Peyer's patch (tissue), 4 donors: ENCODE measurements at places on chromosomes 5 and 9.
A peak's percentile ranks its signal among the peaks of the same experiment; 100 is the strongest.

DNA sequence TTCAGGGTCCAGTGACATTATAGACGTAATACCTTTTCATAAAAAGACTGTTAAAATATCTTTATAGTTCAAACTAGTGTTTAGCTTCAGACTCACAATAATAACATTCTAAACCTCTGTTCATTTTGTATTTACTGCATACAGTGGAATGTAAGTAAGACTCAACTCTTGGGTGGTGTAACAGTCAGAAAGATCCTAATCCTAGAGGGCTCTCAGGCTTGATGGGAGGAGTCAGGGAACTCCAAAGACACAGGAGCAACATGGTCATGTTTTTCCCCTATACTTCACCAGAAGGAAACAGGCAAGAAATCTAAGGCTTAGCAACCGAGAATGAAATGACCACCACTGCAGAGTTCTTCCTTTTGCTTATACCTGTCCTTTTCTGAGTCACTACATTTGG, 82.6 kb downstream of the MRPS27 start:
- H3K4me3 ChIP-seq: no peak overlapping the region
- H3K4me1 ChIP-seq: no peaks in the 10 kb centered on the region
- no peaks in the 10 kb centered on the region for H3K27me3 ChIP-seq
- no peaks in the 10 kb centered on the region for H3K36me3 ChIP-seq
- H3K27ac ChIP-seq: no peak overlapping the region

DNA sequence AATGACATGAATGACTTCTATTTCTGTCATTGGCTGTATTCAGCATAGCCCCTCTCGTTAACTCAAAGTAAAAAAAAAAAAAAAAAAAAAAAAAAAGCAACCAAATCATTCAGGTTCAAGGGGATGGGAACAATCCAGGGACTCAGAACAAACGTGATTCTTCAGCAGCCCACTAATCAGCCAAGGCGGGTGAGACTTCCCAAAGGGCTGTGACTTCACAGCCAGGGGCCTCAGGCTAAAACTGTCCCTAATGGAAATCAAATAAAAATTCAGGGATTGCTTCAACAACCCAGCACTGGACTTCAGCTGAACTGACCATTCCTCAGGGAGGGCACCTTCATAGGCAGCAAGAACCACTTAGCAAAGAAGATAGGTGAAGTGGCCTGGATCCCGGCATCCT, 86.2 kb upstream of the FAM169A start:
- no peaks in the 10 kb centered on the region for H3K36me3 ChIP-seq
- no peak for DNase-seq
- no peaks in the 10 kb centered on the region for H3K4me1 ChIP-seq
- H3K27ac ChIP-seq: no peak overlapping the region
- no peaks in the 10 kb centered on the region for H3K27me3 ChIP-seq
- H3K4me3 ChIP-seq: no peak overlapping the region

DNA sequence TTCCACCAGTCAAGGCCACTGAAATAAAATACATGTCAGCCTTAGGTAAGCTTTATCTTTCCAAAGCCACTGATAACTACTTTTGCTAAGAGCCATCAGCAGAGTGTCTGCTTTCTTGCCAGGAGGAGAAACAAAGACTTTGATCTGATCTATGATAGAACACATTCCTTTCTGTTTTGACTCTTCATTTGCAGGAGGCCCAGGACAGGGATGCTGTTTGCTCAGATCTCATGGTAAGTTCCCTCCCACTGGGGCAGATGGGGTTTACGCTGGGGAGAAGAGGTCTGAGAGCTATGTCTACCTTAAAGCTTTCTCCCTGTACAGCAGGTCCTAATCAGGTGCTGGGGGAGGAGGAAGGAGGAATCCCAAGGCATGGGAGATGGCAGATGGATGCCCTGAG, 497.6 kb downstream of the NTRK2 start:
- H3K4me3 ChIP-seq: no peak overlapping the region
- no peak overlapping the region for H3K27ac ChIP-seq
- DNase-seq: no peak
- no peaks in the 10 kb centered on the region for H3K27me3 ChIP-seq
- no peaks in the 10 kb centered on the region for H3K36me3 ChIP-seq

DNA sequence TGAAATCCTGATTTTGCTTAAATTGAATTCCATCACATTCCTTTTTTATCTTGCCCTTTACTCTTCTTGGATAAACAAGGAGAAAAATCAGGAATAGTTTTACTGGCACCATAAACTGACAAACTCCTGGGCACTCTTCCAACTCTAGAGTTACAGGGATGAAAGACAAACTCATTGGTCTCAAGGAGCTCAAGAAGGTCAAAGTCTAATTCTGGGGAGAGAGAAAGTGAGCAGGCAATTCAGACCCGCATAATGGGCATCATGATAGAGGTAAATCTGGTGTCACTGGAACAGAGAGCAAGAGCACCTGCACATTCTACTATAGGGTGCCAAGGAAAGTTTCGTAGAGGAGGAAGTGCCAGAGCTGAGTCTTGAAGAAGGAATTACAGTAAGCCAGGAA, 64.8 kb downstream of the GRIN3A start:
- DNase-seq: no peak
- no peak overlapping the region for H3K4me3 ChIP-seq
- no peaks in the 10 kb centered on the region for H3K27me3 ChIP-seq
- H3K4me1 ChIP-seq: no peaks in the 10 kb centered on the region
- no peaks in the 10 kb centered on the region for H3K36me3 ChIP-seq
- no peak overlapping the region for H3K27ac ChIP-seq

DNA sequence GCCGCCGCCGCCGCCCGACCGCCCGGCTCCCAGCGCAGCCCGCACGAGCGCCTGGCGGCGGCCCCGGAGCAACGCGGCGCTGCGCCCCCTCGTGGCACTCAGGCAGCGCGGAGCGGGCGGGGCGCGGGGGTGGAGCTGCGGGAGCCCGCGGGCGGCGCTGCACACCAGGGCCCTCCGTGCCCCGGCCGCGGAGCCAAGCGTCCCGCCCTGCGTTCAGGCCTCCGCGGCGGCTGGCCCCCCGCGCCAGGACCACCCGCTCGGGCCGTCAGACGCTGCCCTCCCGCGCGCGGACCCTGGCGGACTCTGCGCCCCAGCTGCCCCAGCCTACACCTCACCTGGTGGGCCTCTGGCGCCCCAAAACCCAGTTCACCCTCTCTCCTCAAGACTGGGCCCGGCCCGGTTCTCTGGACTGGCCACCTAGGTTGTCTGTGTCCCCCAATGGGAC, at the start of gene RASGEF1C:
Gene RASGEF1C, minus strand, starts transcription at position 75 of the 445 bp plus-strand sequence. CDS start 71,159 bp downstream, outside the sequence.
- peak; percentile 68 for DNase-seq
- H3K36me3 ChIP-seq: no peaks in the 10 kb centered on the region
- no peak within 1 kb of the TSS for H3K27ac ChIP-seq
- peak within 1 kb of the TSS; percentile 18 for H3K4me3 ChIP-seq
- no peaks in the 10 kb centered on the region for H3K4me1 ChIP-seq

DNA sequence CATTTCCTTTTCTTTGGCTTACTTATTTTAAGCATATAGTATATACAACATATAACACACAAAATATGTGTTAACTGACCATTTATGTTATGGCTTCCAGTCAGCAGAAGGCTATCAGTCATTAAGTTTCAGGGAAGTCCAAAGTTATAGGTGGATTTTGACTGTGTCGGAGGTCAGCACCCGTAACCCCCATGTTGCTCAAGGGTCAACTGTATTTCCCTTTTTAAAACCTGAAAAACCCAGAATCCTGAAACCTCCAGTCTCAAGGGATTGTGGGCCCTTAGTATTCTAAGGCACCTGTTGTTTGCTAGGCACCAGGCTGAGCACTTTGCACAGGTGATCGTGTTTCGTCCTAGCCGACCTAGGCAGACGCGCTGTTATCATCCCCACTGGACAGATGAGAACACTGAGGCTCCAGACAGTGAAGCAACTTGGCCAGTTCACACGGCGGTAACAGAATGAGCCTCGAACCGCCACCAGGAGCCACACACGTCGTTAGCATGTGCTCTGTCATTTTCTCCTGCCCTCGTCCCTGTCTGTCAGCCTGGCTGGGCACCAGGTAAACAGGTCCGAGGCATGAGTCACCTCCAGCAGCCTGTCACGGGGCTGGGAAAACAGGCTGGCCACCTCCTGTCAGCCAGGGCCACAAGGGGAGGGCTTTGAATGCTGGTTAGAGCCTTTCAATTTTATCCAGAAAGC, 39.9 kb downstream of the DUSP1 start:
- no peaks in the 10 kb centered on the region for H3K4me1 ChIP-seq
- no peaks in the 10 kb centered on the region for H3K36me3 ChIP-seq

- H3K27me3 ChIP-seq: no peaks in the 10 kb centered on the region
- no peak overlapping the region for H3K4me3 ChIP-seq
- H3K36me3 ChIP-seq: no peaks in the 10 kb centered on the region
- H3K4me1 ChIP-seq: no peaks in the 10 kb centered on the region
- H3K27ac ChIP-seq: no peak overlapping the region
Measured at GRCh38 chr5:162948677-162949076, 488.7 kb upstream of the CCNG1 start.

GRCh38 chr9:113708821-113709713, 167.0 kb upstream of the ZNF618 start:
- H3K36me3 ChIP-seq: no peaks in the 10 kb centered on the region
- H3K4me1 ChIP-seq: no peaks in the 10 kb centered on the region
- no peaks in the 10 kb centered on the region for H3K27me3 ChIP-seq
- no peak overlapping the region for H3K27ac ChIP-seq

- H3K36me3 ChIP-seq: no peaks in the 10 kb centered on the region
- H3K4me1 ChIP-seq: no peaks in the 10 kb centered on the region
- no peak overlapping the region for H3K27ac ChIP-seq
- no peak for DNase-seq
- no peaks in the 10 kb centered on the region for H3K27me3 ChIP-seq
Measured at GRCh38 chr5:11520241-11520930, 383.9 kb downstream of the CTNND2 start.

- no peaks in the 10 kb centered on the region for H3K4me1 ChIP-seq
- no peak overlapping the region for H3K4me3 ChIP-seq
- no peak for DNase-seq
- no peak overlapping the region for H3K27ac ChIP-seq
- no peaks in the 10 kb centered on the region for H3K27me3 ChIP-seq
- H3K36me3 ChIP-seq: no peaks in the 10 kb centered on the region
Measured at GRCh38 chr9:107675351-107676259, 186.0 kb upstream of the KLF4 start.

- no peak for DNase-seq
- no peaks in the 10 kb centered on the region for H3K36me3 ChIP-seq
- no peak overlapping the region for H3K4me3 ChIP-seq
- no peak overlapping the region for H3K27ac ChIP-seq
- H3K4me1 ChIP-seq: no peaks in the 10 kb centered on the region
Measured at GRCh38 chr5:64836190-64836755, 67.5 kb downstream of the CWC27 start.

- peaks cover 29% of the 10 kb centered on the region for H3K4me1 ChIP-seq
- DNase-seq: peak; percentile 48
- H3K4me3 ChIP-seq: peak within 1 kb of the TSS; percentile 65
- no peaks in the 10 kb centered on the region for H3K36me3 ChIP-seq
- peak within 1 kb of the TSS; percentile 58 for H3K27ac ChIP-seq
Measured at GRCh38 chr5:73448463-73449136, at the start of gene FOXD1. FOXD1 (minus strand) TSS chr5:73448777; CDS start chr5:73448362, 415 bp downstream.

DNA sequence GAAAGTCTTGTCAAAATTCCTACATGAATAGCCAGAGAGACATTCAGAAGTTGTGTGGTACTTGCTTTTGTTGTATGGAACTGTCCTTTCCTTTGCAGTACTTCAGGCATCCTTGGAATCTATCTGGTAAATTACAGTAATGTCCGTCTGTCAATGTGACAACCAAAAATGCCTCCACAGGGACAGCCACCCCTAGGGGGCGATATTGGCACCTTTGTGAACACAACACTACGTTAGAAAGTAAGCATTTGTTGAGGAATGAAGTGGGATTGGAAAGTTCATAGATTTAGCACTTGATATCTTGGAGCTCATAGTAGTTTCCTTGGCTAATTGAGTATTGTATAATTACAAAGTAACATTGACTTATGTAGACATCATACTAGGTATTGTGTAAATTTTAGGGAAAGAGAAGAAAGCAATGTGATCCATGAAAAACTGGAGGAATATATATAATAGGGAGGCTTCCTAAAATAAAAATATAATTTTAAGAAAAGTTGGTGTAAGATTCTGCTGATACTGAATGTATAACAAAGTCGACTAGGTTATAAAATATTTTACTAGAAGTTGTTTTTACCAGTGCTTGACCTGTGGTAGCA, 32.7 kb downstream of the TMEFF1 start:
- no peaks in the 10 kb centered on the region for H3K27me3 ChIP-seq
- no peak overlapping the region for H3K27ac ChIP-seq
- no peak overlapping the region for H3K4me3 ChIP-seq

DNA sequence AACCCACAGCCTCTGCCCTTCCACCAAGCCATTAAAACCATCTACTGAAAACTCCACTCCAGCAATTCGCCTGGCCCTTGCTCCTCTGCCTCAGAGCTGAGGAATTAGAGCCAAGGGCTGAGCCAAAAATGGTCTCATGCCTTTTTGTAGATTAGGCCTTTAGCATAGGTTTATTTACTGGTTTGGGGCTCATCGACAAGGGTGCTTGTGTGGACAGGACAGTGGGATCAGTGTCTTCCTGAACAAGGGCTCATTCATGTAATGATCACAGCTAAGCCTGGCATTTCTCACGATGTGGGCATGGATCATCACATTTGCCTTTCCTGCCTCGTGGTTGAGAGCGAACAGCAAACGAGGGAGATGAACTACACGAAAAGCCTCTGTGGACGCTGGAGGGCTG, 59.2 kb upstream of the PHF24 start:
- H3K36me3 ChIP-seq: no peaks in the 10 kb centered on the region
- H3K4me1 ChIP-seq: no peaks in the 10 kb centered on the region
- H3K27me3 ChIP-seq: no peaks in the 10 kb centered on the region

GRCh38 chr5:4537489-4537888, 602.6 kb upstream of the ADAMTS16 start:
- DNase-seq: no peak
- H3K4me1 ChIP-seq: no peaks in the 10 kb centered on the region
- no peak overlapping the region for H3K4me3 ChIP-seq
- H3K36me3 ChIP-seq: no peaks in the 10 kb centered on the region
- H3K27me3 ChIP-seq: no peaks in the 10 kb centered on the region
- no peak overlapping the region for H3K27ac ChIP-seq

DNA sequence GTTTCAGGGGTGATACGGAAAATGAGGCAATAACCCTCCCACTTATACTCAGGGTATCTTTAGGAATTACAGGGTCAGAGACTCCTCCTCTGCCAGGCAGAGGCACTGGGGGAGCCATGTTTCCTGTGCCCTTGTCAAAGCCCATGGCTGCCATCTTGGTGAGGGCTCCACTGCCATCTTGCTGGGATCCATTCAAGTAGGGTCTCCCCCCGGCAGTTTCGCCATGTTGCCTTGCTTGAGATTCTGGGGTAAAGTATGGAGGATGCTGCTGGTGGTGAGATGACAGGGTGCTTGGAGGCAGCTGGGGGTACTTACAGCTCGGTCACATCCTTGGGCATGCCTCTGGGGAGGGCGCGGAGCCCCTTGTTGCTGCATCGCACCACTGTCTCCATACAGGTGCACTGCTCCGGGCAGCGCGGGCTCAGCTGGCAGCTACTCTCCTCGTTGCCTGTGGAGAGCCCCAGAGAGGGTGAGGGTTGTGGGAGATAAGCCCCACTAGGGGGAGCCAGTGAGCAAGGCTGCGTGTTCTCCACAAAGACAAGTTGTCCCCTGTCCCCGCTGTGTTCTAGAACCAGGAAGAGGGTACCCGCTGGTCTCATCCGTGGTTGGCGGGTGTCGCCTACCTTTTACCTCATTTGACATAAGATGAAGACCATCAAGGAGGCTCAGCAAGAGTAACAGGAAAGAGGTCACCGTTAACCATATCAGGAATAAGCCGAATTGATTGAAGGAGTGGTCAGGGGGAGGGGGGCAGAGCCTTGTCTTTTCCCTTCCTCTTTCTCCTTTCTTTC, 169.0 kb upstream of the PANK3 start:
- no peaks in the 10 kb centered on the region for H3K4me1 ChIP-seq
- DNase-seq: no peak
- no peak overlapping the region for H3K27ac ChIP-seq
- no peaks in the 10 kb centered on the region for H3K27me3 ChIP-seq
